ENCODE measurements at places on chromosomes 12 and 14.

- DNase-seq, result no peak
These were observed 28.5 kb downstream of the YARS2 start for GRCh38 chr12:32727237-32727636.

DNA sequence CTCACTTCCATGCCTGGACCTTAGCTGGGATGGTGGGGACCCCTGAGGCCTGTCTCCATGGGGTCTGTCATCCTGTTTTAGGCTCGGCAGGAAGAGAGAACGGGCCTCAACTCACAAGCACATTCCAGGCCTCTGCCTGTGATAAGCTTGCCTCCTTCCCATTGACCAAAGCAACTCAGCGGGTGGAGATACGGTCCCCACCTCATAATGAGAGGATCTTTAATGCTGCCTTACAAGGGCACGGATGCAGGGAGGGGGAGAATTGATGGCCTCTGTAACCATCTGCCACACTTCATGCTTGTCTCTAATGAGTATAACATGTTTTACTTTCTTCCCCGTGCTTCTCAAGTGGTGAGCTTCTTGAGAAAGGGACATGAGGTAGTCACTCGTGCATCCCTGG, 50.0 kb downstream of the GLT1D1 start:
- DNase-seq, result no peak

DNA sequence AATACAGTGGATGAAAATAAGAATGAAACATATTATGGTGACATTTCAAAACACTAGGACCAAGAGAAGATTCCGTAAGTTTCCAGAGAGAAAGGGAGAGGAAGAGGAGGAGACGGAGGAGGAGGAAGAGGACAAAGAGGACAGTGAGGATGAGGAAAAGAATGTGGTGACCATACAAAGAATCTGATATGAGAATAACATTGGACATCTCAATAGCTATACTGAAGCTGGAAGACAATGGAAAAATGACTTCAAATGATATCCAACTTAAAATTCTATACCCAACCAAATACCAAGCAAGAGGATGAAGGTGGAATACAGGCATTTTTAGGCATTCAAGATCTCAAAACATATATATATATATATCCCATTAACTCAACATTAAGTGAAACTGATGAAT, 173.4 kb downstream of the PAWR start:
- DNase-seq, result no peak

GRCh38 chr14:72549854-72550253, 344.0 kb downstream of the DPF3 start:
- no peak for DNase-seq

- DNase-seq, result no peak
These were observed 749.6 kb downstream of the SLC16A7 start for GRCh38 chr12:60345442-60345841.

GRCh38 chr12:7806863-7807487, 17.8 kb downstream of the NANOG start:
- peak; percentile 24 for DNase-seq

- no peak for DNase-seq
These were observed 692.3 kb downstream of the C12orf50 start for GRCh38 chr12:87336814-87337336.

DNA sequence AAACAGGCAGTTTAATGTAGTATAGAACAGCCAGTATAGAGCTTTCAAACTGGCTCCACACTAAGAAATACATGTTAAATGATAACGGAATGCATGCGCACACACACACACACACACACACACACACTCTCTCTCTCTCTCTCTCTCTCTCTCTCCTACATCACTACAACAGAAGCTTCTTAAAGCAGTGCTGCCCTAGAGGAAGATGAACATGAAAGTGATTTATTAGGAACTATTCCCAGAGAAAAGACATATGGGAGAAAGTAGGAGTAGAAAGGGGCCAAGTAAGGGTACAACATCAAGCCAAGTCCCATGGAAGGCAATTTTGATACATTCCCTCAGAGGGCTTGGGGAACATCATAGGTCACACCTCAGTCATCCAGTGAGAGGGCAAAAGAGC, 16.4 kb upstream of the DHRS4 start:
- no peak for DNase-seq

DNA sequence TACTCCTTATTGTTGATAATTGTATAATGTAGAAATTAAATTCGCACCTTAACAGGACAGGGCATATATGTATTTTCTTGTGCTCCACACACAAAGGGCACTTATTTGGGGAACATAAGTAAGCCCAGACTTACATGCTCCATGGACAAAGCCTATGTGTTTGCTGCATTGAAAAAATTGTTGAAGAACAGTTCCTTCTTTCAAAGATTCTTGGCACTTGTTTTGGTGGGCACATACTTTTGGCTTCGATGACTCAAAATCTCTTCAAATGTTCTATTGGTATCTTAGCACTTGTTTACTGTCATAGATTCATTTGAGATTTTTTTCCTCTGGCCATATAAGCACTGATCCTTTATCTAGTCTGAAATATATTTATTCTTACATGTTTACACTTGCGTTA, 1.4 kb upstream of the MAP4K5 start:
- no peak for DNase-seq

- no peak for DNase-seq
These were observed 18.5 kb upstream of the EML1 start for GRCh38 chr14:99774556-99775307.

DNA sequence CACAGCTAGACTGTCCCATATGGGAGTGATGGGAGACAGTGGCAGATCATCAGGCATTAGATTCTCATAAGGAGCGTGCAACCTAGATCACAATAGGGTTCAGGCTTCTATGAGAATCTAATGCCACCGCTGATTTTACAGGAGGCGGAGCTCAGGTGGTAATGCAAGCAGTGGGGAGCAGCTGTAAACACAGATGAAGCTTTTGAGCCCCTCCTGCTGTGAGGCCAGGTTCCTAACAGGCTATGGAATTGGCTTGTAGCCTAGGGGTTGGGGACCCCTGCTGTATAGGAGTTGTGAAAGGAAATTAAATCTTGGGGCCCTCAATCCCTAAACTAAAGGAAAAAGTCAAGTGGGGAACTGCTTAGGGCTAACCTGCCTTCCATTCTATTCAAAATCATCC, 29.6 kb downstream of the ADIPOR2 start:
- no peak for DNase-seq

- no peak for DNase-seq
These were observed 431.0 kb downstream of the MED13L start for GRCh38 chr12:115846516-115846915.

GRCh38 chr12:93848523-93849101, 171.4 kb downstream of the CRADD start:
- DNase-seq, result no peak

DNA sequence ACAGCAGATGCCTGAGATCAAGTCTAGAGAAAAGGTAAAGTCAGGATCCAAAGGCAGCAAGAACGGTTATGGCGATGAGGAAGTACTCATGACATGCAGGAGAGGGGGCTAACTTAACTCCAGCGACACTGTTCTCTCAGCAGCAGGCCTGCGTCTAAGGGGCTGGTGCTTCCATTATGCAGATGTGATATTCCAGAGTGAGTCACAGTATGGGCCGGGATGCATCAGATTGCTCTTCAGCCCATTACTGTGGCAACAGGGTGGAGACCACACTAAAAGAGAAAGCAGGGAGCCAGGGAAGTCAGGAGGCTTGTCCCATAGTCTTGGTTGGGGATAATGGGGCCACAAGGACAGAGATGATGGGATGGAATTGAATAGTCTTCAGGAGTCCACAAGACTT, 151.8 kb upstream of the NTF3 start:
- DNase-seq, result no peak

- no peak for DNase-seq
These were observed 1.8 kb downstream of the KERA start for GRCh38 chr12:91055976-91056375.

GRCh38 chr12:23008623-23009022, 383.7 kb downstream of the ETNK1 start:
- DNase-seq, result no peak

DNA sequence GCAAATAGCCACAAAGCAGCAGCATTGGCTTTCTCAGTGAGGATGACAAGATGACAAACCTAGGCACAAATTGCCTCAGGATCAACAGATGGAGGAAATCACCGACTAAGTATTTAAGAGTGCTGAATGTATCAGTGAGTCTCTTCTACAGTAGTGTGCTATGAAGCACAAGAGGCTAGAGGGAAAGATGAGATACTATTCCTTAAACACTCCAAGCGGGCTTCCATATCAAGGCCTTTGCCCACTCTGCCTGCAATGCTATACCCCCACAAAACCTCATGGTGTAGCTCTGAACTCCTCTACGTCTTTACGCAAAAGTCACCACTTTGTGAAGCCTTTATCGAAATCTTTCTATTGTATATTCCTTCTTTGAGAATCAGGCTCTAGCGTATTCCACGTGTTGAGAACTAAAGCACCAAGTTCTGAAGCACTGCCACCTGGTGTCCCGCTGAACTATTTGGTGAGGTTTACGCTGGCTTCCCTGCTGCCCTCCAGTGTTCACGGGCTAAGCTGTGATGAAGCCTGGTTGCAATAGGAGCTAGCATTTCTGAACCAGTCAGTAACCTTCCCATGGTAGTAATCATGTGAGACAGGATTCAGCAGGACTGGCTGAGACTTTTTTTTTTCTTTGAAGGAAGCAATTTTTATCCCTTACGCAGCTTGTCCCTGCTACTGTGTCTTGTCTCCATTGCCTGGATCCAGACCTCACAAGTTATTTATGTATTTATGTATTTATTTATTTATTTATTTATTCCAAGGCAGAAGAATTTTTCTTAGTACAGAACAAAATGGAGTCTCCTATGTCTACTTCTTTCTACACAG, 426.5 kb upstream of the OR4E1 start:
- DNase-seq, result peak; percentile 15

GRCh38 chr12:132966676-132967415, 10.7 kb upstream of the ZNF605 start:
- no peak for DNase-seq

DNA sequence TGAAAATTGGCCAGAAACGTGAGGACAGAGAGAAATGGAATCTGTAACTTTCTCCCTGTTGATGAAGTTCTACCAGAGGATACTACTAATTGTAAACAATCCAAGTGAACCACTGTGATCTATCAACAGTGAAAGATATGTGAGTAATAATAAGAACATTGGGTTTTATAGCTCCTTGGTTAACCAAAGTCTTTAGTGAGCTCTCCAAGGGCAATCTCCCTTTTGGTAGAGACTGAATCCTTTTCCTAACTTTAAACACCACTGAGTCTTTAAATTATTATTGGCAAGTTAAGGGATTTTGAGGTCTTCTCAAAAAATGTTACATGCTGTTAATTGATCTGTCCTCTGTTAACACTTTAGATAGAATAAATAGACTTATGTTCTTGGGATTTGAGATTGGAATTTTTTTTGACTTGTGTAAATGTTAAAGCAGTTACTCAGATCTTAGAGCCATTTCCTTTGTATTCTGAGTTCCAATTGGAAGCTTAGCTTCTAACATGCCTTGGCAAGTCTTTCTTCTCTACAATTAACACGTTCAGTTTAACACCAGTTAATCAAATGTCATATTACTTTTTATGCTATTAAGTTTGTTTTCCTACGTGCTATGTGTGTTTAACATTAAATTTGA, 338.2 kb upstream of the DDHD1 start:
- no peak for DNase-seq

All from activated T-helper 1 cell treated with anti-CD3 and anti-CD28 coated beads, Interleukin-2, amount 50 U/mL, for 16 hours (primary cell).